ENCODE measurements at places on chromosomes 7 and 10.

DNA sequence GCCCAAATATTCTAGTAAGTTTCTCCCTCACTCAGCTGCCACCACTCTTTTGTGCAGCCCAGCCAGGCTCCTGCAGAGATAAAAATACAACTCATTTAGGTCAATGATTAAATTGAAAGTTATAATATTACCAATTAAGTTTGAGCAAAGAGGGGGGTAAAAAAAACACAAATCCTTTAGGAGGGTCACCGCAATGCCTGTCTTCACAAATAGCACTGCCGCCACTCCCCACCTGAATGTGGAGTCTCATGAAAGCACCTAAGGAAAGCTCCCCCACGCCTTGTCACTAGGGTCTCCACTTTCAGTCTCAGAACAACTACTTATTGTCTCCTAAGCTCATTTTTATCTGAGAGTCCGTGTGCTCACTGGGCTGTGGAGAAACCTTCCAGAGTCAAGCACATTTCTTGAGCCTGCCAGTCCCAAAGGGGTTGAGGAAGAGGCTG, 148.7 kb downstream of the FGFR2 start:
- DNase-seq, result no peak

GRCh38 chr10:104005172-104005863, 38.4 kb downstream of the SLK start:
- DNase-seq, result no peak

DNA sequence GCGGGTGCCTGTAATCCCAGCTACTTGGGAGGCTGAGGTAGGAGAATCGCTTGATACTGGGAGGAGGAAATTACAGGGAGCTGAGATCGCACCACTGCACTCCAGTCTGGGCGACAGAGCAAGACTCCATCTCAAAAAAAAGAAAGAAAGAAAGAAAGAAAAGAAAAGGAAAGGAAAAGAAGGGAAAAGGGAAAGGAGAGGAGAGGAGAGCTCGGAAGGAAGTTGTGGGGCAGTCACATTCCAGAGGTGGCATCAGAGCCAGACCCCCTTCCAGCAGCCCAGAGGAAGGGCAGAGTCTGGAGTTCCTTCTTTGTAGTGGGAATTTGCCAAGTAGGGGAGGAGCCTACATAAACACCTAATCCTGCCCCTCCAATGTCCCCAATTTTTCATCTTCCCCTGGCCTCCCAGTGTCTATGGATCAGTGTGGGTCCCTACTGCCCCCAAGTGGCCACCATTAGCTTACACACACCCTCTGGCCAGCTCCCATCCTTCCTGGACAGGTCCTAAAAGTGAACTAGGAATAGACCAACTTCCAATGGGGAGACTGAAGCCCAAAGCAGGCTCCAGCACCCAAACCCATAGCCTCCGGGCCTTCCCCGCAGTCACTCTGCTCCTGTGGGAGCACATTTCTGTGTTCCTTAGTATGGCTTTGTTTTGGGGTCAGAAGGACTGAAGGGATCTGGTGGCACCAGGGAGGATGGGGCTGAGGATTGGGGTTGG, 39.6 kb upstream of the HSPB1 start:
- DNase-seq, result peak; percentile 59

GRCh38 chr7:47446871-47447466, 134.9 kb downstream of the TNS3 start:
- no peak for DNase-seq

DNA sequence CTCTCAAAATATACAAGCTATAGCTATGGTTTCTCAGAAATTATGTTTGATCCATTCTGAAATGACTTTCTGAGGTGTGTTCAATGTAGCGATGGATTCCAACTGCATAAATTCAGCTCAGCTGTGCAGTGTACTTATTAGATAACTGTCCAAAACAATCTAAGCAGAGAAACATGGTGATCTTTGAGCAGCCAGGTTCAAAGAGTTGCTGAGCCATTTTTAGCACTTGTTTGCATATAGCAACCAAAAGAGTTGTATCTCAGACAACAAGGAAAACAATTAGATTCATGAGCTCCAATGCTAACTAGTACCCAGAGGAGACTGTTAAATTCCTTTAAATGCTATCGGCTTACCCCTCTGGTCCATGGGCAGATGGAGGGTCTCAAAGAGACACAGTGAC, 15.9 kb upstream of the KCNIP2 start:
- no peak for DNase-seq

GRCh38 chr10:102112210-102112817, 7.9 kb downstream of the LDB1 start:
- DNase-seq, result no peak

DNA sequence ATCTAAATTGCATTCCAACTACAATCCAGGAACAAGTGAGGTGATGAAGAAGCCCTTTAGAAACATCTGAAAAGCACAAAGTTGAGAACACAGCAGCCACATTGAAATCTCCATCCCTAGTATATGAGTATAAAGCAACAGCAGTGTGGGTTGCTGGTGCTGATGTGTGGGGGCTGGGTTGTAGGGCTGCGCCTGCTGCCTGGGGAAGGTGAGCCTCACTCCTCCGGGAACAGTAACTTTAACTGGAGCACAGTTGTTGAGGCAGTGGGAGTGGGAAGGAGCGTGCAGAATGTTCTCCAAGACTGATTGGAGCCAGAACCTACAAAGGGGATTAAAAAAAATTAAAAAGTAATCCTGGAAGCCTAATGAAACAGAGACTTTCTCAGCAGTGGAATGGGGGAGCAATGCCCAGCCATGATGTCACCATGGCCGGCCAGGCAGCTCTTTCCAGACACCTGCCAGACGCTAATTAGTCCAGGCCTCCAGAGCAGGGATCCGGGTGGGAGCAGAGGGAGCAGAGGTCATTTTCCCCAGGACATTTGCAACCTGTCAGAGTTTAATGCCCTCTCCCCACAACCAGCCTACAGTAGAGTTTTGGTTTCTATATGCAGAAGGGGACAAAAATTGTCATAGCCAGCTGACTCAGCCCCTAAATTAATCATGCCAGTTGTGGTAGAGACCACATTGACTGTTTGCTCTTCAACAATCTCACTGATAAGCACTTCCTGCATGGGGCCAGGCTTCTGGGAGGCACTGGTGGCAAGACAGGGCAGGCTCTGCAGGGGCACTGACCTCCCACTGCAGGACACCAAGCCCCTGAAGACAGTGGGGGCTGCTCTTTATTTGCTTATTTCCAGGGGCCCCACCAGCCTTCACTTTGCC, 133.0 kb upstream of the ZNF32 start:
- peak; percentile 26 for DNase-seq

DNA sequence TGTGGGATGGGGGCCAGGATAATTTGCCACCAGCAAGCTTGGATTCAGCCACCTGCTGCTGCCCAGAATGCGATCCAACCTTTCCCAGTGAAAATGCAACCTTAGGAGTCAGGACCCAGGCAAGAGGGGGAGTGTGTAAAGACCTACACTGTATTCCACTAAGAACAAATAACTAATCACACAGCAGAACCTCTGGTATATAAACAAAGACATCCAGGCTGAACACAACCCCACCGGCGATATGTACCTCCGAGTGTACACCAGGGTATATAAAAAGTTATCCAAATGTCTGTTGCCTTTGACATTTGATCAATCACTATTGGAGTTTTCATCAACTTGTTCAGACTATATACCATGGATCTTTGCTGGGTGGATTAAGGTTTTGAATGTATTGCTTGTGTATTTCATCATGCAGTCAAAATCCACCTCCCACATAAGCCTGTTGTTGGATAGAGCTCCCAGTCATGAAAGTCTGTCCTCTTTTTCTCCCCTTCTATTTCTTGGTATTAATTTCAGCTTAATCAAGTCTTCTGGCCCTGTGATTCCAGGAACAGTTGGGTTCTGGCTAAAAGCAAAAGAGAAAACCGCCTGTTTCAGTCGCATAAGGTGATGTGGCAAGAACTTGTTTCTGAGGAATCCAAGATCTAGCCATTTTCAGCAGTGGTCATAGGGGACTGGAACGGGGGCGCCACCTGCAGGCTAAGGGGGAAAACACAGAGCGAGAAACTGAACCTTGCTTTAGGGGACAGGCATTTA, 290.7 kb downstream of the CCDC3 start:
- peak; percentile 84 for DNase-seq

GRCh38 chr10:49220679-49221078, 32.5 kb upstream of the TMEM273 start:
- no peak for DNase-seq

GRCh38 chr10:59839576-59839975, 66.8 kb downstream of the CCDC6 start:
- DNase-seq, result no peak

GRCh38 chr10:3955493-3955892, 170.5 kb upstream of the KLF6 start:
- no peak for DNase-seq

- no peak for DNase-seq
These were observed 61.6 kb downstream of the MICALL2 start for GRCh38 chr7:1397491-1398327.

DNA sequence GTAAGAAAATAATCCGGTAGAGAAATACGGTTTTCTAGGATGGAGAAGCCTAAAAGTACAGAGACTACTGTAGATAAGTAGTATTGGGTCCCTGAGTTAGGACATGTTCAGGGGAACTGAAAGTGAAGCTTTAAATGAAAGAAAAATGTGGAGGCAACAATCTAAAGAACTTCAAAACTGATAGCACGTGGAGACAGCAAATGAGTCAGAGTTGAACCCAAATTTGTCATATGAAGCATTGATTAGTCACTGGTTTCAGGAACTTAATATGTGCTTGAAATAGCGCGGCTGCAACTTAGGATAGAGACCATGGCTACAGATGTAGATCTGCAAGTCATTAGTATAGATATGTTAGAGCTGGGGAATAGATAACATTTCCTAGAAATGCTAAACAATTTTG, 1138.6 kb upstream of the SORCS1 start:
- DNase-seq, result no peak

DNA sequence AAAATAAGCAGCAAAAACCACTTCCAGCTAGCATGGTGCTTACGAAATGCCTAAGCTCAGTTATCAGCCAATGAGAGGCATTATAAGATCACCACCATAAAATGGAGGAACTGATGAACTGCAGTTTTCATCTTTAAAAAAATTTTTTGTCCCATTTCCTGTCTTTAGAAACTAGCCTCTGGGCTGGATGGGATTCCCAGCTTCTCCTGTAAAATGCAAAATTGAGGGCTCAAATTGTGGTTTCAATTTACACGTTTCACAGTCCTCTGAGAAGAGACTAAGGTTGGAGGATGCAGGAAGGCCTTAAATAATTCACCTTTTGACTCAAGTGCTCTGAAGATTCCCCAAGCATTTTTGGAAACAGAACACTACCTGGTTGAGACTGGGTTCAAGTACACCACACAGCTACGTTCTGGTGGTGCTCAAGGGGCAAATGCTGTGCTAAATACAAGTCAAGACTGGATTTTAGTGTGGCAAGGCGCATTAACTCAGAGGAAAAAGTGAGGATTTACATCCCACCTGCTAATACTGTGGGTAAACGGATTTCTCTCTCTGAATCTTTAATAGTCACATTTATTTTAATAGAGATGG, 951 bp downstream of the ZNF25 start:
- no peak for DNase-seq

DNA sequence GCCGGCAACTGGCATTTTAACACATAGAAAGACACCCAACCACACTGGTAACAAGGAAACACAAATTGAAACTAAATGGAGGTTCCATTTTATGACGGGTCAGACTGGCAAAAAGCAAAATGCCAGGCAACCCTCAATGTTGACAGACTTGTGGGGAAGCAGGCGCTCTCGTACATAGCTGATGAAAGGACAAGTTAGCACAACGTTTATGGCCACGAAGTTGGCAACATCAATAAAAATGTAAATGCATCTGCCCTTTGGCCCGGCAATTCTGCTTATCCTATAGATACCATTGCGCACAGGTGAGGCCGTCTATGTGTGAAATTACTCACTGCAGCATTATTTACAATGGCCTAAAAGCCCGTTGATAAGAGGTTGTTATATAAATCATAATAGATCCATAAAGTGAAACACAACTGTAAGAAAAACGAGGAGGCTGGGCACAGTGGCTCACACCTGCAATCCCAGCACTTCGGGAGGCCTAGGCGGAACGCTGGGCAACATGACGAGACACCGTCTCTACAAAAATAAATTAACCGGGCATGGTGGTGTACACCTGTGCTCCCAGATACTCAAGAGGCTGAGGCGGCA, 39.8 kb downstream of the FOXL3 start:
- no peak for DNase-seq

GRCh38 chr7:70006261-70006920, 408.1 kb downstream of the AUTS2 start:
- DNase-seq, result no peak

GRCh38 chr7:70761711-70762328, 370.1 kb upstream of the GALNT17 start:
- no peak for DNase-seq

- no peak for DNase-seq
These were observed 148.7 kb downstream of the C1GALT1 start for GRCh38 chr7:7330997-7331396.

DNA sequence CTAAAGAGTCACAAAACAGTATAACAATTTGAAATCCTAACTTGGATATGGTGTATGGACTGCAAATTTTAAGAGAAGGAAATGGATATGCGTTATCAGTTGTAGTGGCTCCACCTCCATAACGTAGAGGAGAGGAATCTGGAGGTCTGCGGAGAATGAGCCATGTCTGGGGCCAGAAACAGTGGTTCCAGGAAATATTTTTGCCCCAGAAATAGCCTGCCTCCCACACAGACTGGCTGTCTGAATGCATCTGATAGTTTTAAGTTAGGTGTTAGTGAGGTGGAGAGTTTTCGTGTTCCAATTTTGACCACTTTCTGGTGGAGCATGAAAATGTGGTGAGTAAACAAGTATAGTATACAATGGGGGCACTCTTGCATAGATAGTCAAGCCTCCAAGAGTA, 1.6 kb downstream of the PHTF2 start:
- no peak for DNase-seq

GRCh38 chr10:109998513-109998912, 9.3 kb upstream of the ADD3 start:
- no peak for DNase-seq

DNA sequence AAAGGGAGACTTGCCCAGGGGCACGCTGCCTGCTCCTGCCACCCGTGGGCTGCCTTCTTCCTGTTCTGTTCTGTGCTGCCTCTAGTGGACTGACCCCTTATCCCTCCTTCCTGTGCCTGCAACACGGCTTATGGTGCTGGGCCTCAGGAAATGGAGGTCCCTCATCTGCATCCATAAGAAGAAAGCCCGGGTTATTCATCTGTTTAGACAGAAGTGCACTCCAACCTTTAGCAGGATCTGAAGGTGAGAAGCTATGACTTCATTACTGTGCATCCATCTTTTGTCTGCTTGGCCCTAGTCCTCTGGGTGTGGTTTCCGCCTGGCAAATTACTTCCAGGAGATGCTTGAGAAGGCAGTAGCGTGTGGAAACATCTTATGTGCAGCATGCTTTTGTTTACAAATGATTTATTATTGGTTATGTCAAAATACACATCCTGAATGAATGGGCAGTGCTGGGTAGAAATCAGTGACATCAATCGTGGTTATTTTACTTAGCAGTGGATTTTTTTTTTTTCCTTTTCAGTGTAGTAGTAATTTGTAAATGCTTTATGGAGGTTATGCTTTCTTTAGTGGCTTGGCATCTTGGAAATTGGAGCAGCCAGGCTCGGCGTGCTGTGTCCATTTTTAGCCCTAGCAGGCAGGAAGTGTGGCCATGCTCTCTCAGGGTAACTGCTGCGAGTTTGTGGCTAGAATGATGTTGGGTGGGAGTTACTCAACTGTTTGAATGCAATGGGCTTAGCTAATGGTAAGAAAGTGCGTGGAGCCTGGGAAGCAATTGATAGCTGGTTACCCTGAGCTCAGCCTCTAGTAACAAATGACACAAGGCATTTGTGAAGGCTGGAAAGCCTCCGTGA, 12.7 kb downstream of the PTPRE start:
- DNase-seq, result no peak

All from activated naive CD4-positive, alpha-beta T cell treated with anti-CD3 and anti-CD28 coated beads, Interleukin-2, amount 10 ng/mL, durations not matched to agents 7 days and 5 days (primary cell).